ENCODE measurements at places on chromosomes 1 and 21.

DNA sequence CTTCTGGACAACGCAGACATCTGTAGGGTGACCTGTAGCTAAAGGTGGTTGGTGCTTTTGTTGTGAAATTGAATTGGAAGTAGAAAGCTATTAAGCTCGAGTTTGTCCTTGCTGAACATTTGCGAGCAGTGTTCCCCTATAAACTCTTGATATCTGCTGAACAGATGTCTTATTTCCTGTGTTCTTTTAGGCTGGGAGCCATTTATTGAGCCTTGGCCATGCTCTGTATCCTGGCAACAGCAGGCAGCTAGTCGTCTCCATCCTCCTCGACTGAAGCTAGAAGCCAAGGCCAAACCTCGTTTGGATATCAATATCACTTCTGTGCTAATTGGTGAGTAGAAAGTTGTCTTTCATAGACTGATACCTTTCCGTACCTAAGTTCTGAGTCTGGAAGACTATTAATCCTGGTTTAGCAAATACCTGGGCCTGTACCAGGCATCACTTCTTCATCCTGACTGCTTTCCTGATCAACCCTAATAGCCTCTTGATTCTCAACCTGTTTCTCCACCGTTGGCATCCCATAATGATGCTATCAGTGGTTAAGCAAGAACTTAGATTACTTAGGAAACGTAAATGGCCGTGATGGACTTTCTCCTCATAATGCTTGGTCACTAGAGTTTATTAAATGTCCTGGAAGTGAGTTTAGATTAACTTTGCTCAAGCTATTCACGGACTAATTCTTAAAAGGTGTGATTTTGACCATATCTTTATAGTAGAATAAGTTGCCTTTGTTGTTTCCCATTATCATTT, 103.4 kb downstream of the VPS13D start:
- DNase-seq: no peak

- DNase-seq: no peak
These were observed 6.7 kb downstream of the LSS start for GRCh38 chr21:46221664-46222435.

GRCh38 chr21:25980710-25981109, 189.9 kb downstream of the APP start:
- no peak for DNase-seq

DNA sequence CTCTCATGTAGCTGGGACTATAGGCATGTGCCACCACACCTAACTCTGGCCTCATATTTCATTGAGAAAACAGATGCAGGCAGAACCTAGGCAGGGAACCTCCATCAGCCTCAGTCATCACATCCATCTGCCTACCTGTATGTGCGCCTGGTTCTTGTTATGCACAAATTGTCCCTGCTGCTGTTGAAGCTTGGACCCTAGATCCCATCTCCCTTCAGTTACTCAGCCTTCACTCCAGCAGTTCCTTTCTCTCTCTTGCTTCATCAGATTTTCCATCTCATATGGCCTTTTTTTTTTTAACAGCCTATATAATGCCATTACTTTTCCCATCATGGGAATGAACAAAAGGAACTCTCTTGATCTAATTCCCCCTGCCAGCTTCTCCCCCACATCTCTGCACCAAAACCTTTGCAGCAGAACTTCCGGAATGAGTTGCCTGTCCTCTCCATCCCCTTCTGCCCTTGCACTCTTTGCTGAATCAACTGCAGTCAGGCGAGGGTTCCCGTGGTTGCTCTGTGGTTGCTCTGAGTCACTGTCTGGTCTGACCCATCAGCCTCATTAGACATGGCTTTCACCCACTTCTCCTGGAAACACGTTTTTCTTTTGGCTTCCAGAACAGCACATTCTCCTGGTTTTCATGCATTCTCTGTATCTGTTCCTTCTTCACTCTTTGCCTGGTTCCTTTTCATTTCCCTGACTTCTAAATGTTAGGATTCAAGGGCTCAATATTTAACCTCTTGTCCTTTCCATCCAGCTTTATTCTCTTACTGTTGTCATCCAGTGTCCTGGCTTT, 41.5 kb downstream of the UBE4B start:
- peak; percentile 96 for DNase-seq

- DNase-seq: no peak
These were observed 2.4 kb downstream of the PTPN14 start for GRCh38 chr1:214548988-214549387.

- DNase-seq: no peak
These were observed 398.3 kb upstream of the DUSP10 start for GRCh38 chr1:222140206-222140605.

DNA sequence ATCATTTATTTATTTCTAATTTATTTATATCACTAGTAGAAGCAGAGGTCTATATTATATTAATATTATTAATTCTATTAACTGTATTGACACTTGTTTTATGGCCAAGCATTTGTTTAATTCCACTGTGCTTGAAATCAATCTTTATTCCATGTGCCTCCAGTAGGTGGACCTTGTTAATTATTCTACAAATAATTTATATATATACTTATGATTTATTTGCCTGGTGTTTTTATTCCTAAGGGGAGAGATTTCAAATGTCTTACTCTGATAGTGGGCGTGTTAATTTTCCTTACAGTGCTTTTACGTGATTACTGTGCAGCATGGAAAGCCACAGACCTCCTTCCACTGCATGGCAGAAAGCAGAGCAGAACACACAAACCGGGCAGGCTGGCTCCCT, 17.5 kb upstream of the OR6N2 start:
- DNase-seq: no peak

GRCh38 chr1:9689011-9689706, 37.6 kb downstream of the PIK3CD start:
- no peak for DNase-seq

- DNase-seq: no peak
These were observed 52.6 kb upstream of the PTGFRN start for GRCh38 chr1:116857092-116857491.

DNA sequence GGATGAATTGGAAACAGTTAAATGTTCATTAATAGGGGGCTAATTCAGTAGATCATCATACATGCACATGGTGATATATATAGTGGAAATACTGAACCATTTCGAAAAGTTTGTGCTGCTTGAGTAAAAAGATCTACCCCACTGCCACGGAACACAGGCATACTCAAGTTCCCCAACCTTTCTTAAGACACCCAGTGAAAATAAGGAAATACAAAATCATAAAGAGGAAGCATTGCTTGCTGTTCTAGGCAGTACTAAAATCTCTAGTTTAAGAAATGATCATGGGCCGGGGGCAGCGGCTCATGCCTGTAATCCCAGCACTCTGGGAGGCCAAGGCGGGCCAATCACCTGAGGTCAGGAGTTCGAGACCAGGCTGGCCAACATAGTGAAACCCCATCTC, 37.6 kb upstream of the KIRREL1 start:
- DNase-seq: no peak

GRCh38 chr1:59432531-59433439, 135.9 kb downstream of the FGGY start:
- no peak for DNase-seq

GRCh38 chr1:157240495-157241184, 102.4 kb upstream of the ETV3 start:
- no peak for DNase-seq

- no peak for DNase-seq
These were observed 53.0 kb downstream of the DISP3 start for GRCh38 chr1:11531943-11532342.

DNA sequence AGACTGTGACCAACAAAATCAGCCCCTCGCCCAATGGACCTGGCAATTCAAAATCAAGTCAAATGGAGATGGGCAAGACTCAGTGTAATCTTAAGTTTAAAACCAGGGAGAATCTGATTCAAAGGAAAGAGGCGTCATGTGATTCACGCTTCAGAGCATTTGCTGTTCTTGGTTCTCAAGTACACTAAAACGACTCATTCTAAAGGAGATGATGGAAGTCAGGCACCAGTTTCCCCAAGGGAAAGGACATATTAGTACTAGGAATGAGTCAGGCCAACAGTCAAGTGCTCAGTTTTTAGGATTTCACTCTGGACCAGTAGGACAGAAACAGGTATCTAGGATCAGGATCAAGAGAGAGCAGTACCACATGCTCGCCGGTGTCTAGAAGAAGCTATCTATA, 429.6 kb downstream of the PLPP3 start:
- peak; percentile 32 for DNase-seq

DNA sequence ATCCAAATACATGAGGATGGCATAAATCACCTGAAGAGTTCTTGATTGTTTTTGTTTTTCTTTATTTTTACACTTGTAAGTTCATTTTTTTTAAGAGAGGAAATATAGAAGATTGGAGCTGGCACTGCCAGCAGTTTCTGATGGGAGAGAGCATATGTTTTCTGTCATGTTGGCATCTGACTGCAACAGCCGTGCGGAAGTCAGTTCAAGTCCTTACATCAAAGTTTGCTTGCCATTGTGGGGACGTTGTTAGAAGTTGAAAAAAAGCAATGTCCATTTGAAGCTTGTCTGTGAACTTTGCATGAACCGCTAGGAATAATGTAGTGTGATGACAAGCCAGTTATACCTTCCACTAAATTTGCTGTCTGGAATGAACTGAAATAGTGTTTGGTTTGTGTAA, 126.5 kb upstream of the USH2A start:
- no peak for DNase-seq

- no peak for DNase-seq
These were observed 534.5 kb downstream of the OMA1 start for GRCh38 chr1:58011978-58012377.

- DNase-seq: no peak
These were observed 44.1 kb upstream of the ATP2B4 start for GRCh38 chr1:203582568-203582967.

DNA sequence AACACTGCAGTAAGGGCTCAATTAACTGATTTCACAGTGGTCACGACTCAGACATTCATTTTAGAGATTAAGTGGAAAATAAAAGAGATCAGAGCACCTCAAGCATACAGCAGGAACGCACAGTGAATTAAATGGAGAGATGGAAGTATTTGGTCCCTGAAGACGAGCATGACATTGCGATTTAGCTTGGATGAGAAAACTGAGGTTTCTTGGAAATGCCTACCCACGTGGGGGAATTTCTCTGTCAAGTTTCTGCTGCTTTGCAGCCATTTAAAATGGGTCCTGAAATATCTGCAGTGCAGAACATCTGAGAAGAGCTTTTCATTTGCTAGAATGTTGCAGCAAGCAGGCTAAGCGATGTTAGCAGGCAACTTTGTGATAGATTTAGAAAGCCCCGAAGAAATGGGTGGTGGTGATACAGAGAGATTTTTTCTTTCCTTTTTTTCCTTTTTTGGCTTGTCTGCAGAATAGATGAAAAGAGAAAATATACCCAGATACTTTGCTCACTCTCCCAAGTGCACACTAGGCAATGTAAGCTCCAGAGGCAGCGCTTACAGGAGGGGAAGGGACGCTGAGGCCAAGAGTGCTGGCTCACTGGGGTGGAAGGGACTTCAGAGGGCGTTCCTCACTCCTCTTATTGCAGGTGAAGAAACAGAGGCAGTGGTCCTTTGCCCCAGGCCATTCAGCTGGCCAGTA, 258.0 kb downstream of the KCNJ6 start:
- DNase-seq: no peak

DNA sequence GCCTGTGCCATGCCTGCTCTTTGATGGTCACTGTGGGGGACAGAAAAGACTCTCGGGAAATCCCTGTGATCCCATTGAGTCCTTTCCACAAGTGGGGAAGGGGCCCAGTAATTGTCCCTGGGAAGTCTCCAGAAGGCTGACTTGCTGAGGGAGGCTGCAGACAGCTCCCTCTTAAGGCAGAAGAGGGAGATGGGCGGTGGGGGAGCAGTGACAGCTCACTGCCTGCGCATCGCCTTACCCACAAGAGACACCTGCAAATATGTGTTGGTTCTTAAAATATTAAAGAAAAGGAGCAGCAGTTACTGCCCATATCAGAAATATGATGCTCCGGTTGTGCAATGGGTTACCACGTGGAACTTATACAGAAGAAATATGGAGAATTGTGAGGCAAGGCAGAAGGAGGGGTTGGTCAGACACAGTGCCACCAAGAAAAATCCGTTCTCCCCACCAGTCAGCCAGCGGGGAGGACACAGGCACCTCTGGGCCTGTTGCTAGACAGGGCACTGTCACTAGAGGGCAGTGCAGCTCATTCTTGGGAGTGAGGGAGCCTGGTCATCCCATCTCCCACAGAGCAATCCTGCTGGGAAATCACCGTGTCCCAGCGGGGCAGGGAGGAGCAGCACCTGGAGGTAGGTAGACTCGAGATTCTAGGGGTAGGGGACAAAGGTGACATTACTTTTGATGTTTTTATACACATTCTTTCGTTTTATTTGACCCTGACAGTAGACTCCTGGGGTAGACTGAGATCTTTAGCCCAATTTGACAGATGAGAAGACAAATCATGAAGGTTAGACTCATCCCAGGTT, 6.9 kb upstream of the CAMK1G start:
- DNase-seq: peak; percentile 59

DNA sequence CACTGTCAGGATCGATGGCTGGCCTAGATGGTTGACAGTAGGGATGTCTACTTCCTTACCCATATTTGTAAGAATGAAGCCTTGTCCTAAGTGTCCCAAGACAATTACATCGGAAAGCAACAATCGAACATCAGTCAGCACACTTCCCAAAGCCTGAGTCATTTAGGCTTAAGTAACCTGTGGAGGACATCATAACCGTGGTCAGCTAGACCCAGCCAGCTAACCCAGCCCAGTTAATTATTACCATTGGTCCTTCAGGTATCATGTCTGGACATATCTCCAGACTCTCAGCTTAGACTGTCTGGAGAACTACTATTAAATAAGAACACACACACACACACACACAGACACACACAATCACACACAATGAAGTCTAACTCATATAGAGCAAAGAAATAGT, 264.7 kb downstream of the TRABD2B start:
- no peak for DNase-seq

- DNase-seq: no peak
These were observed 21.8 kb downstream of the H6PD start for GRCh38 chr1:9256332-9256731.

- DNase-seq: no peak
These were observed 239.0 kb downstream of the RGS7 start for GRCh38 chr1:241118049-241118448.

- DNase-seq: no peak
These were observed 1.1 kb downstream of the NENF start for GRCh38 chr1:212433577-212434462.

DNA sequence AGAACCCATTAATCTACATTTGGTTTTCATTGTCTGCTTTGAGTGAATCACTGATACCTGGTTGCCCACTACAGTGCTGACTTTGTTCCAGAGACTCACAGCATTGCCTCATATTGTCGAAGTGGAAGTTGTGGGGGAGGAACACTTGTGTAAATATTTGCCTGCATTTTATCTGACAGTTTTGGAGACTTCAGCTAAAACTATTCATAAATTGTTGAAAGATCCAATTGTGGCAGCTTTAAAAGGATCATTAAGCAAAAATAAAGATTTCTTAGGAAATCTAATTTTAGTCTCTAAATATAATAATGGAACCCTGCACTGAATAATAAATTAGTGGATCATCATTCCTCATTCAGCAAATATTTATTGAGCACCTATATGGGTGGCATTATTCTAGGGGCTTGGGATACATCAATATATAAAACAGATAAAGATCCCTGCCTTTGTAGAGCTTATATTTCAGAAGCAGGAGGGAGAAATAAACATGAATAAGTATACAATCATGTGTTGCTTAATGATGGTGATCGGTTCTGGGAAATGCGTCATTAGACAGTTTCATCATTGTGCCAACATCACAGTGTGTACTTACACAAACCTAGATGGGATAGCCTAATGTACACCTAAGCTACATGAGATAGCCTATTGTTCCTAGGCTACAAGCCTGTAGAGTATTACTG, 73.5 kb downstream of the OSBPL9 start:
- no peak for DNase-seq

- DNase-seq: no peak
These were observed 61.4 kb downstream of the CLIC6 start for GRCh38 chr21:34730194-34730593.

GRCh38 chr21:26759731-26760130, 85.5 kb downstream of the ADAMTS1 start:
- no peak for DNase-seq

Measured in stromal cell of bone marrow (primary cell).